Tibial nerve (tissue), 4 donors: ENCODE measurements at places on chromosomes 3 and 15. TPM values are rescaled to one million over a fixed set of nuclear protein-coding genes. Genes with fewer than 3 reads are reported as not detected.

GRCh38 chr3:185207481-185207880 lies 46.4 kb downstream of the EHHADH start:
- no peak for DNase-seq

DNA sequence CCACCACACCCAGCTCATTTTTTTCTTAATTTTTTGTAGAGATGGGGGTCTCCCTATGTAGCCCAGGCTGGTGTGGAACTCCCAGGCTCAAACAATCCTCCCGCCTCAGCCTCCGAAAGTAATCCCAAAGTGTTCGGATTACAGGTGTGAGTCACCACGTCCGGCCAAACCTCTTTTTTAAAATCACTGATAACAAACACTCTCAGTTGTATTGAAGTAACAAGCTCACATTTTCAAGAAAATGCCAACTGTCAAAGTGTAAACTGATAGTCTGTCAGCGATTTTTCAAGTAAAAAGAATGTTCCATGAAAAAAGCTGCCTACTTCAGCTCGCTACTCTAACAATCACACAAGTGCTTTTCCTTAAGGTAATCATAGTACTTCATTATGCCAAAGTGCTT lies 33.4 kb downstream of the UBXN7 start:
- DNase-seq = no peak

GRCh38 chr3:158789592-158789991 lies 12.3 kb upstream of the MFSD1 start:
- DNase-seq = no peak

GRCh38 chr3:196134691-196135090 lies 52.8 kb upstream of the TFRC start:
- DNase-seq = no peak

- DNase-seq = no peak
These were observed 475 bp downstream of the SPSB4 start for GRCh38 chr3:141051443-141052200.

The CCR9 gene
- total RNA-seq = not detected
